ENCODE measurements at places on chromosomes 3 and 15. TPM values are rescaled to one million over a fixed set of nuclear protein-coding genes. Genes with fewer than 3 reads are reported as not detected.
A peak's percentile ranks its signal among the peaks of the same experiment; 100 is the strongest.

DNA sequence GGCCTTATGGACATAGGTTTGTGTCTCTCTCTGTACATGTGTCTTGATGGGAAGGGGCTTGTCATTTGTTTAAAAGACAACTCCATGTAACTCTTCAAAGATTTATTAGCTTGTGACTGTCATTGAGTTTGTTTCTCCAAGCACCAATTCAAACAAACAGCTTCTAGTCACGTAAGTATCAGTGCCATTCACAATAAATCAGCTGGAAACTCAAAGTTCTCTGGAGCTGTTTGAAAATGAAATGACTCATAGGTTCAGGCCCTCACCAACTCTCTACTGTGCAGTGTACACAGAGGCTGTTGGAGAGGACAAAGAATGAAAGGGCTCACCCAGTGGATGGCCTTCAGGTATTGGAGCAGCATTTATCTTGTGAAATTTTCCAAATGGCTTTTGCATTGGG is 476.3 kb downstream of the AGBL1 start:
- H3K4me1 ChIP-seq = no peaks in the 10 kb centered on the region
- no peaks in the 10 kb centered on the region for H3K27me3 ChIP-seq
- no peaks in the 10 kb centered on the region for H3K36me3 ChIP-seq
- H3K27ac ChIP-seq = no peak overlapping the region
- no peak overlapping the region for H3K4me3 ChIP-seq

- H3K27me3 ChIP-seq = no peaks in the 10 kb centered on the region
- peaks cover under 1% of the 10 kb centered on the region for H3K36me3 ChIP-seq
- DNase-seq = peak; percentile 83
- peak overlapping the region; percentile 65 for H3K27ac ChIP-seq
- peaks cover 19% of the 10 kb centered on the region for H3K4me1 ChIP-seq
- no peak overlapping the region for H3K4me3 ChIP-seq
These were observed 213.2 kb upstream of the IL12A start for GRCh38 chr3:159775372-159775961.

DNA sequence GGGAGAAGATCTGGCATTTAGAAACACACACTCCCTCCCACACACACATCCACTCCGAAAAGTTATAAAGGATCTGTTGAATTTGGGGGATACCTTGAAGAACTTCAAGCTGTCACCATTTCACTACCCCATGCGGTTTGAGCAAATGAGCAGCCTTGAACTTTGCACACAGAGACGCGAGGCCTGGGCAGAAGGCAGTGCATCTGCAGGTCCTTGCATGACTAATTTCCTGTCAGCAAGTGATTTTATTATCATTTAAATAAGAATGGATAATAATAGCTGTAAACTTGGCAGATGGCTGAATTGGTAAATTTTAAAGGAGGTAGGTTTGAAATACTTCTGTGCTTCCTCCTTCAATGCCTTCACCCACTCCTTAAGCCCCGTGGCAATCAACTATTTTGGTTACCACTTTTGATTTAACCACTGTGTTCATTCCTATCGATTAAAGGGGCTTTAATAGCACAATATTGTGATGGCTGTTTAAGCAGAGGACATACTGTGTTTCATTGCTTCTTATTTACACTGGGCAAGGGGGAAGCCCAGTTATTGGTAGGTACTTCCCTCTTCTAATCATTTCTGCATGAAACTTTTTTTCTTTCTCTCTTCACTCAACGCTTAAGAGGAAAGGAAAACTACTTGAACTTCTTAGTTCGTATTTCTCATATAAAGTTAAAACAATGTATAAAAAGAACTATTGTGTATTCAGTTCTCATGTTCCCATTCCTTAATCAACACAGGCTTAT is 108.1 kb downstream of the ROBO2 start:
- no peaks in the 10 kb centered on the region for H3K4me1 ChIP-seq
- no peak overlapping the region for H3K4me3 ChIP-seq
- no peak for DNase-seq
- no peaks in the 10 kb centered on the region for H3K27me3 ChIP-seq

DNA sequence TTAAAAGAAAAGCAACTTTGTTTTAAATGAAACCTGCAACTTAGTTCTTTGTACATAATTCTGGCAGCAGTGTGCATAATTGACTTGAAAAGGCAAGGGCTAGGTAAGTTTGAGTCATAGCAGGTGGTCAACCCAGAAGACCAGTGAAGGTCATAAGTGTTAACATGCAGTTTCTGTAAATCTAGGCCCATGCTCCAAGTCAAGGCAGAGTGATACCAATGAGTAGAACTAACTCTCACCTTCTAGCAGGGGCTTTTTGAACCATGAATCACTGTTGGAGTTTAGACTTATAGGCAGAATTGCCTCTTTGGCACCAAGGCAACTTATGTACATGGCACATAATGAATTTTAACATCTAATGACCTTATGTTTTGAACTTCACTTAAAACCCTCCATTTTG is 29.5 kb upstream of the IL20RB start:
- no peak for DNase-seq
- peaks cover 8% of the 10 kb centered on the region for H3K36me3 ChIP-seq
- 0 out of 2 replicates have a peak, but pooled peaks cover 2% of the 10 kb centered on the region for H3K4me1 ChIP-seq
- H3K4me3 ChIP-seq = no peak overlapping the region
- no peaks in the 10 kb centered on the region for H3K27me3 ChIP-seq

DNA sequence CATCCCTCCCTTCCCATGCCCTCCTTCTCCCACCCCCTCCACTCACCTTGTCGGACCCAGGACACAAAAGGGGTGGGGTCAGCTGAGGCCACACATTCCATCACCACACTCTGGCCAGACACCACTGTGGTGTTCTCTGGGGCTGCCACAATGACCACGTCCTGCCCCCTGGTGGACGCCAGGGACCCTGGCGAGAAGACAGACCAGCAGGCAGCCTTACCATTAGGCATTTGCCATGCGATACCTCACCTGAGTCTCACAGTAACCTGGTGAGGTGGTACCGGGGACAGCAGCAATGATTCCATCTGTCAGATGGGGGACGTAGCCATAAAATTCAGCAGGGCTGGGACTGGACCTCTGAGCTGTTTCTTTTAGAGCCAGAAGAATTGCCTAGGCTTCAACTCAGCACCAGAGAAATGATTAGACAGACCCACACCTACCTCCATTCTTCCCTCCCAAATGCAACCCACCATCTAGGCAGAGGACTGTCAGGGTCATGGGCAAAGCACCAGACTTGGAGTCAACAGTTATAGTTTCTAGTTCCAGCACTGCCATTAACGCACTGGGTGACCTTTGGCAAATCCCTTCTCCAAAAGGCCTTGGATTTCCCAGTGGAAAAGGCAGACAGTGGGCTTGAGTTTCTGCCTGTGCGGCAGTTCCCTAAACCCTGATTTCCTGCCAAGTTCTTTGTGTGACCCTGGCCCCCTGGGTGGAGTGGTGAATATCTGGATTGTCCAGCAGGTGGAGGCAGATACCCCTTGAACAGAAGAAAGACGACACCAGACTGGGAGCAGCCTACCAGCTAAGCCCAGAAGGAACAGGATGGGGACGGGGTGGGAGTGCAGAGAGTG is 21.8 kb downstream of the IGDCC4 start:
- H3K27me3 ChIP-seq = peaks cover 16% of the 10 kb centered on the region
- DNase-seq = peak; percentile 72
- H3K36me3 ChIP-seq = no peaks in the 10 kb centered on the region
- no peak overlapping the region for H3K4me3 ChIP-seq

GRCh38 chr3:180295811-180296210 is 259.1 kb upstream of the PEX5L start:
- no peaks in the 10 kb centered on the region for H3K36me3 ChIP-seq
- H3K27me3 ChIP-seq = no peaks in the 10 kb centered on the region
- H3K4me3 ChIP-seq = no peak overlapping the region
- DNase-seq = peak; percentile 10
- H3K27ac ChIP-seq = no peak overlapping the region

GRCh38 chr3:23084367-23084766 is 118.8 kb upstream of the UBE2E2 start:
- no peaks in the 10 kb centered on the region for H3K4me1 ChIP-seq
- H3K4me3 ChIP-seq = no peak overlapping the region
- H3K27ac ChIP-seq = no peak overlapping the region
- no peak for DNase-seq
- no peaks in the 10 kb centered on the region for H3K27me3 ChIP-seq

- no peaks in the 10 kb centered on the region for H3K36me3 ChIP-seq
- H3K27ac ChIP-seq = no peak overlapping the region
- H3K27me3 ChIP-seq = peaks cover 48% of the 10 kb centered on the region
- no peak overlapping the region for H3K4me3 ChIP-seq
- H3K4me1 ChIP-seq = no peaks in the 10 kb centered on the region
These were observed 34.1 kb upstream of the RASGRP1 start for GRCh38 chr15:38598749-38599148.

CX3CR1 gene
- not detected for total RNA-seq

ACSBG1 gene
- not detected for total RNA-seq
